ENCODE measurements at places on chromosomes 2 and 18.

- DNase-seq = no peak
Measured at GRCh38 chr2:45120546-45120945, 111.3 kb upstream of the SIX2 start.

- DNase-seq = no peak
Measured at GRCh38 chr2:7691961-7692656, 774.9 kb downstream of the RNF144A start.

- DNase-seq = no peak
Measured at GRCh38 chr2:205055251-205055650, 510.0 kb downstream of the PARD3B start.

DNA sequence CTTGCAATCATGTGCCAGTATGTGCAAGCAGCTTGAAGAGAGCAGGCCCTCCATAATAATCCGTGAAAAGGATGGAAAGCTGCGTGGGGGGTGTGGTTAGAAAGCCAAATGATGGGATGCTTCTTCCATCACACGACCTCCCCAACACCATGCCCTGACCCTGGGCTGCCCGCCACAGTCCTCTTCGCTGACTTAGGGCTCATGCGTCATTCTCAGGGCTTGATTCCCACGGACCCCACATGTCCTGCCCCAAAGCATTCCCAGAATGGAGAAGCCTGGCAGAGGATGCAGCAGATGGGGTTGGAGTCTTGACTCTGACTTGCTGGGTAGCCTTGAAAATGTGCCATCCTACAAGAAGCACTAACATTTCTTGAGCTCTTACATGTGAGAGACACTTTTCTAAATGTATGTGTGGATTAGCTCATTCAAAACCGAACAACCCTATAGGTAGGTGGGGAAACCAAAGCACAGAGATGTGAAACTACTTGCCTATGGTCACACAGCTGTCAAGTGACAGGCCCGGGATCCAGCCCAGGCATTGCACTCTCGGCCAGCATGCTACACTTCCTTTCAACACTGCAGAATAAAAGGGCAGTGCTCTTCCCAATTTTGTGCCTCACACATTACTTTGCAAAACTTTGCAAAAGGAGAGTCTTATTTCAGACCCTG, 3.7 kb downstream of the TNS1 start:
- DNase-seq = no peak

DNA sequence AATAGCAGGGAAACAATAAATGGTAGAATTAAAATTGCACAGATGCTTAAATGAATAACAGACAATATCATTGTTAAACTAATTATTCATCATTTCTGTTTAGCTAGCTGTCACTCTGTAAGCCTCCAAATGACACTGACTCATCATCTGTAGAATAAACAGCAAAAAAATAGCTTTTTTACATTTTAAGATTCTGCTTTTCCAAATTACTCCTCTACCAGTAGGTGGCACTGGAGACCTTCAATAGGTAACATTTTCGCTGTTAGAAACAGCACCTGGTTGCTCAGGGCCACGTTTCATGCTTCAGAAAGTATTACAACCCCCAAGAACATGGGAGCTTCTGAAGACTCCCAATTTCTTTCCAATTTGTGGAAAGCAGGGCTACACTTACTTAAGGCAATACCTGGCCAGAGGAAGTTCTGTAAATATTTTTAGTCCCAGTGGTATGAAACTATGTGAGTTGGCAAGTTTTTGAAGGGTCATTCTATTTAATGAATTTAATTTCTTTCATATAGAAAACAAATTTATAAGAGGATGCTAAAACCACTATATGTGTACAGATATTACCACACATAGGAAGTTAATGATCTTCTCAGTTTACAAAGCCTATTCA, 45.4 kb downstream of the TTN start:
- DNase-seq = peak; percentile 23

All from HTR-8/SVneo (cell line).